ENCODE measurements at places on chromosomes 1 and 21. TPM values are rescaled to one million over a fixed set of nuclear protein-coding genes. Genes with fewer than 3 reads are reported as not detected.

DNA sequence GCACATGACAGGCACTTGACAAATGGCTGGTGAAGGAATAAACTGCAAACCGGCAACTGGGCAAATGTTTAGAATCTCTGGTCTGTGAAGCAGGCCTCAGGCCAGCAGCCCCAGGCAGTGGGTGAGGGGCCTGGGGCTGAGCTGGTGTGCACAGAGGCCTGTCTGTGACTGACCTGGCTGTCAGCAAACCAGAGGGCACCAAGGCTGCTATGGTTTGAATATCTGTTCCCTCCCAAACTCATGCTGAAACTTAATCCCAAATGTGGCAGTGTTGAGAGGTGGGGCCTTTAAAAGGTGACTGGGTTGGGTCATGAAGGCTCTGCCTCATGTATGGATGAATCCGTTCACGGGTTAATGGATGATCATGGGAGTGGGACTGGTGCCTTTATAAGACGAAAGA lies 139.8 kb downstream of the DMRTB1 start:
- H3K27ac ChIP-seq: no peak overlapping the region
- no peaks in the 10 kb centered on the region for H3K27me3 ChIP-seq
- no peak for DNase-seq
- H3K4me1 ChIP-seq: no peaks in the 10 kb centered on the region
- H3K36me3 ChIP-seq: no peaks in the 10 kb centered on the region

ETNK2 gene
- total RNA-seq: 119 TPM

EPS8L3 gene
- total RNA-seq: not detected

GRCh38 chr1:77016386-77016985 lies 149.2 kb downstream of the ST6GALNAC5 start:
- no peak overlapping the region for H3K27ac ChIP-seq
- H3K4me3 ChIP-seq: no peak overlapping the region
- no peaks in the 10 kb centered on the region for H3K27me3 ChIP-seq
- no peaks in the 10 kb centered on the region for H3K4me1 ChIP-seq
- DNase-seq: no peak
- H3K36me3 ChIP-seq: no peaks in the 10 kb centered on the region

CRP gene
- 103 TPM for total RNA-seq

- H3K27ac ChIP-seq: no peak overlapping the region
- H3K36me3 ChIP-seq: no peaks in the 10 kb centered on the region
- no peaks in the 10 kb centered on the region for H3K27me3 ChIP-seq
- H3K4me1 ChIP-seq: peaks cover 13% of the 10 kb centered on the region
- no peak overlapping the region for H3K4me3 ChIP-seq
- DNase-seq: no peak
Measured at GRCh38 chr1:19062258-19063029, 106.0 kb upstream of the IFFO2 start.

DNA sequence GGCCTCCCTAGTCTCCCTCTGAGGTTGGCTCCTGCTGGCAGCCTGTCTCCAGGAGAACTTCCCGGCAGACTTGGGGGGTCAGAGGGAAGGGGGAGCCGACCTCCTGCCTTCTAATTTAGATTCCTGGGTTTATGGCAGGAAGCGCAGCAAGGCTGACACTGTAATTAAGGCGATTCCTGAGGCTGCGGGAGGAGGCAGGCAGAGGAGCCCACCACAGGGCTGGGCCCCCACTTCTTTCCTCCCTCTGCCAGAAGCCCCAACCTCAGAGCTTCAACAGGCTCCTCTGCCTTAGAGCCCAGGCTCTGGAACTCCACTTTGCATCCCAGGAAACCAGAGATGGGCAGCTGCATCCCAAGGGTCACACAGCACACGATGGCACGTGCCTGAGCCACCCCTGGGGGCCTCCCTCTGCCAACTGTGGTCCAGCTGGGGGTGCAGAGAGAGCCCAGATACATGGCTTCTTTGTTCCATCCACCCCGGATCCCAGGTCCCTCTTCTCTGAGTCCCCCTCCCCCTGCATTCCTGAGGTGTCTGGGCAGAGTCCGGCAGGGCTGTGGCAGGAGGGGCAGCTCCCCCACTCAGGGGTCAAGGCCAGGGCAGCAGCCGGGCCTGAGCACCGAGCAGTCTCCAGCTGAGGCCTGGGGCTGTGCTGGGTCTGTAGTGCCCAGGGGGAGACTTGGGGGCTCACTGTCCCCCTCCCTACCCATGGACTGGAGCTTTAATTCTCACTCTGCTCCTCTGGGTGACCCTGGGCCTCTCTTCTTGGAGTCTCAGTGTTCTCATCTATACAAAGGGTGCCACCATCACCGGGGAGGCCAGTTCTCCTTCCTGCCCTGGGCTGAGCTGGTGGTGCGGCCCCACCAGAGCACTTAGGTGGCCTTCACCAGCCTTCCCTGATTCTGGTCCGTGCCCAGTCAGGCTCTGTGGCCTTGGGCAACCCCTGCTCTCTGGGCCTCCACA lies 39.4 kb upstream of the FAM131C start:
- H3K4me1 ChIP-seq: peaks cover 3% of the 10 kb centered on the region
- no peaks in the 10 kb centered on the region for H3K36me3 ChIP-seq
- no peak for DNase-seq
- no peak overlapping the region for H3K27ac ChIP-seq
- no peaks in the 10 kb centered on the region for H3K27me3 ChIP-seq

MATN1 gene
- 0.19 TPM for total RNA-seq
